ENCODE measurements at places on chromosomes 4 and X.

GRCh38 chr4:152634110-152634760 lies 45.6 kb downstream of the TMEM154 start:
- DNase-seq: no peak

- DNase-seq: no peak
Measured at GRCh38 chr4:157713342-157713741, 459.5 kb downstream of the GASK1B start.

GRCh38 chr4:54234497-54235205 lies 5.6 kb downstream of the PDGFRA start:
- DNase-seq: no peak

DNA sequence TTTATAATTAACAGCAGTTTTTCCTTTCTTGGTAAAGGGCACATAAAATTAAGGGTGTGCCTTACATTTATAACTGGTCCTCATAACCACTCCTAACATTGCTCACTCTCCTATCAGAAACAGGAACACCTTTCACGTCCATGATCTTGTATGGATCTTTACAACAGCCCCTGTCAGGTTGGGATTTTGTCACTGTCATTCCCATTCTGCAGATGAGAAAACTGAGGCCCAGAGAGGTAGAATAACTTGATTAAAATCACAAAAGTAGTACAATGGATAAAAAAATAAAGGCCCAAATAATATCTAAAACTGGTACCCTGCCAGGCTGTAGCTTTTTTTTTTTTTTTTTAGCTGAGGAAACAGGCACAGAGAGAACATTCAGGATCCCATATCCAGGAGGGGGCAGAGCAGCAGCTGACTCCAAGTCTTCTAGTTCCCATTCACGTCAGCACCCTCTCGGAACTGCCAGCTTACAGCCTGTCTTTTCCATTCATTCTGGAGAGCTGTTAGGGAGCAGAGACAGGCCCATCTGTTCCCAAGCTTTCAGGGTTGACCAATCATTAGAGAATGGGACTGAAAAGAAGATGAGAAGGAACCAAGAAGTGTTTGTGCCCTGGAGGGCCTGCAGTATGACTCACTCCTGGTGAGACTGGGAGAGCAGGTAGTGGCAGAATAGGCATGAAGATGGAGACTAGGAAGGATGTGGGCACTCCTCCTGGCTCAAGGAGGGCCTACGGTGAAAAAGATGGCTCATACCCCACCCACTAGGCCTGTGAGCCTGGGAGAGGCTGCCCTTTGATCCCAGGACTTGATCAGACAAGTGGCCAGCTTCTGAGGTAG lies 7.3 kb downstream of the SUV39H1 start:
- no peak for DNase-seq

DNA sequence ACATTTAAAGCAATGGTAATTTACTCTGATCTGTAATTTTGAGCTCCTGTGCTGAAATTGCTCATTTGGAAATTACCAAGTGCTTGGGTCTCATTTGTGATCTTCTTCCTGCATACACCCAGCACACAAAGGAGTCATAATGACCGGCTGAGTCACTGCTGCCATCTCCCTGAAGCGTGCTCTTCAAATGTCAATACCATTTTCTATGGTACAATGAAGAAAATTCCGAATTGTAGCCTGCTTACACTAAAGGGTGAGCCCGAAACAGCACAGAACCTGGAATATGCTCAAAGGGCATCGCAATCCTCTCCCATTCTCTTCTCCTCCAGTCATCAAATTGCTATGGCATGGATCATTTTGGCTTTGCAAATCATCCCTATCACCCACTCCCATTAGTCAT lies 140.5 kb downstream of the GRIA3 start:
- DNase-seq: no peak

GRCh38 chr4:3700736-3701135 lies 65.4 kb upstream of the ADRA2C start:
- DNase-seq: no peak

DNA sequence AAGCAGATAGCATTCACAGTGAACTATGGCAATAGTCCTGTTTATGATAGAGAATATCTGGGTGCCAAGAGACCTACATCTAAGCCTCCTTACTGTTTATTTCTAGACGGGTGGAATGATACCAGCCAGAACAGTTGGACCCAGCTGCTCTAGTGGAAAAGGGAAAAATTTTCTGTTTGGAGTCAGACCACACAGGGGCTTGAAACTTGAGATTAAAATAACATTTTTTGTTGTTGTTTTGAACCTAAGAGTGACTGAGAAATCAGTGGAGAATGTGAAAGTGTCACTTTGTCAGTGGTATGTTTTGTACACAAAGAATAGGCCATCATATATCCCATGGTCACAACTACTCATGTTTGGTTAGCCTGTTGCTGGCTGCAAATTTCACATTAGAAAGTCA lies 105.7 kb downstream of the AGTR2 start:
- no peak for DNase-seq
